Activated CD4-positive, alpha-beta T cell treated with anti-CD3 and anti-CD28 coated beads, Interleukin-2, amount 50 U/mL, for 1 hour (primary cell): ENCODE measurements at places on chromosomes 3 and 15.

GRCh38 chr3:57500506-57500905 lies 43.6 kb downstream of the DNAH12 start:
- no peak for DNase-seq

GRCh38 chr3:41328926-41329325 lies 129.6 kb downstream of the CTNNB1 start:
- DNase-seq: no peak

- no peak for DNase-seq
These were observed 112.2 kb upstream of the SLC4A7 start for GRCh38 chr3:27596334-27596841.

GRCh38 chr3:51282931-51283330 lies 102.2 kb upstream of the MANF start:
- no peak for DNase-seq

- DNase-seq: no peak
These were observed 521.1 kb downstream of the PLOD2 start for GRCh38 chr3:145639875-145640274.

GRCh38 chr15:35014241-35014640 lies 26.2 kb upstream of the ZNF770 start:
- DNase-seq: no peak

GRCh38 chr15:49060710-49061495 lies 14.7 kb upstream of the SECISBP2L start:
- DNase-seq: no peak

GRCh38 chr3:147418371-147418781 lies 9.2 kb downstream of the ZIC1 start:
- DNase-seq: no peak

GRCh38 chr3:46368569-46368968 lies 2.2 kb upstream of the CCR5 start:
- peak; percentile 49 for DNase-seq

DNA sequence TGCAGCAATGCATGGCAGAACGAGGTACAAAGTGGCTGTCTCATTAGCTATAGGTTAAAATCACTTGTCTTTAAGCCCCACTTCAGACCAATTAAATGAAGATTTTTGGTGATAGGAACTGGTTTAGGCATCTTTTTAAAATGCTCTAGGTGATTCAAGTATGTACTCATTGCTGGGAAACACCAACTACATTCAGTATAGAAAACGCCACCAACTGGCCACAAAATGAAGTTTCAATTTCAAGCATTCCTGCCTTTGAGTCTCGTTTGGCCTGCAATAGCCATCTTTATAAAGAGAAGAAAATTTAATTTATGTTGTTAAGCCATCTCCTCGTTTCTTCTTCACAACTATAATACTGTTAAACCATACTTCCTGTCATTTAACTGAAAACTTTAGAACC lies 587.9 kb downstream of the GBE1 start:
- no peak for DNase-seq

- DNase-seq: peak; percentile 25
These were observed 4.2 kb upstream of the PLEKHO2 start for GRCh38 chr15:64837502-64837901.

- DNase-seq: no peak
These were observed 278.5 kb upstream of the RASGRP1 start for GRCh38 chr15:38843051-38843501.

DNA sequence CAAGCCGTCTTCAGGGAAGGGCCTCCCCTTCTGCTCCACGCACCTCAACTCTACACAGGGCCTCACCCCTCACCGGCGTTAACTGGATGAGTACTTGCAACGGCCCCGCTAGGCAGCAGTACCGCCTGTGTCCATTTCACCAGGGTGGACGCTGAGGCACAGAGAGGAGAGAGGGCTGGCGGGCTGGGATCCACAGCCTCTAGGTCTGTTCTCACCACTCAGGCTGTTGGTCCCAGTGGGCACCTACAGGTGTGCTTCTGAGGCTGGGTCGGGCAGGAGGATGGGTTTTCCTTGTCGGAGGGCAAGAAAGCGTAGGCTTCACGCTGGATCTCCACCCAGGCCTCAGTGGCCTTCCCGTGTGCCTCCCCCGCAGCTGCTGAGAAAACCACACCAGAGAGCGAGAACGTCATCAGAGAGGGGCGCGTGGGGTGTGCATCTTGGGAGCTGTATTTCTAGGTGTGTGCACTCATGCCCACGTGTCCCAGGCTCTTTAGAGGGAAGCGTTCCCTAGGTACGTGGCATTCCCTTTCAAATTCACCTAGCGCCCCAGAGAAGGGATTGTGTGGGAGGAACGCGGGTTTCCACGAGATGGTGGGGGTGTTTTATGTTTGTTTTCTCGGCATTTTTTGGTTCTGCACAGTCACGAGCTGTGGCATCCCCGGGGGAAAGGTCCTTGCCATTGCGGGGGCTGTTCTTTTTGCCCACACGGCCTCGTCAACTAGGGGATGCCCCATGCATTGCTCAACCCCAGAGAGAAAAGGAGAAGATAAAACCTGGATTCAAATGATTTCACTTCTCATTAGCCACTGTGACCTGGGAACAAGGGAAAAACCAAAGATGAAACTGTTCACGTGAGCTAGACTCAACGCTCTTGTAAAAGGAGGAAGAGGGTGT lies 67.7 kb downstream of the MGLL start:
- DNase-seq: no peak

GRCh38 chr3:195001961-195002861 lies 268.7 kb downstream of the XXYLT1 start:
- DNase-seq: no peak

GRCh38 chr3:196636369-196637349 lies 2.8 kb upstream of the NRROS start:
- DNase-seq: no peak

GRCh38 chr15:22846073-22846472 lies 7.6 kb downstream of the NIPA2 start:
- DNase-seq: no peak

GRCh38 chr3:171813897-171814460 lies 3.7 kb upstream of the PLD1 start:
- DNase-seq: no peak

DNA sequence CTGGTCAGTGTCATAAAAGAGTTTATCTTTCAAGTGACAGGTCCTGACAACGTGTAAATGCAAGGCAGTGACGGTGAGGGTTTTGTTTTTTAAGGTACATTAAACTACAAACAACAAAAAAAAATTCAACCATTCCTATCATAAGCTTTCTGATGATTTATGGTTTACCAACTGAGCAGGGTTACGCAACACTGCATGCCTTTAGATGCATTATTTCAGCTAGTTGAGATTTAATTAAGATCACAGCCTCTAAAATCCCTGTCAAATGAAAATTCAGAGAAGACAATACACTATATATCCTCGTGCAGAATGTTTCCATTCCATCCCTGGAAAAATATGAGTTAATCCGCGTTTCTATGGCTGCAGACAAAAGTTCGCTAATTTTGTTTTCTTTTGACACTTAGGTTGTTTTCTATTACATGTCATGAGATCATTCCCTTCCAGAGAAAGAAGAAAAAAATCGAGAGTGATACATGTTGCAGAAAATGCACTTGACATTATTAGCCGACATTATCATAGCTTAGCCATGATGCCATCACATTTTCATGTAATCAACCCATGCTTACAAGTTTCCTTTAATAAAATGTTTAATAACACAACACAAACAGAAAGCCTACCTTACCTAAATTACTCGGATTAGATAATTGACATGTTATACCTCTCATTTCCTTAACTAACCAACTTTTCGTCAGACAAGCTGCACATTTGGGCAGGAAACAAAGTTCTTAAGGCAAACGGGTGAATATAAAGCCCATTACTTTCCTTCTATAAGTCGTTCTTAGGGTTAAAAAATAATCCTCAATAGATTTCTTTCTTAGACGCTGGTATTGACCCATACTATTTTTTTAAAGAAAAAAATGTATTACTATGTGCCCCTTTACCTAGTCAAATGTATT lies 521.2 kb downstream of the FOXP1 start:
- DNase-seq: no peak

- no peak for DNase-seq
These were observed 74.1 kb downstream of the CMSS1 start for GRCh38 chr3:99891610-99892285.
